Jurkat, Clone E6-1 (cell line): ENCODE measurements at places on chromosomes 1 and 21.

- DNase-seq = peak; percentile 12
Measured at GRCh38 chr21:15415541-15416261, 314.1 kb upstream of the USP25 start.

DNA sequence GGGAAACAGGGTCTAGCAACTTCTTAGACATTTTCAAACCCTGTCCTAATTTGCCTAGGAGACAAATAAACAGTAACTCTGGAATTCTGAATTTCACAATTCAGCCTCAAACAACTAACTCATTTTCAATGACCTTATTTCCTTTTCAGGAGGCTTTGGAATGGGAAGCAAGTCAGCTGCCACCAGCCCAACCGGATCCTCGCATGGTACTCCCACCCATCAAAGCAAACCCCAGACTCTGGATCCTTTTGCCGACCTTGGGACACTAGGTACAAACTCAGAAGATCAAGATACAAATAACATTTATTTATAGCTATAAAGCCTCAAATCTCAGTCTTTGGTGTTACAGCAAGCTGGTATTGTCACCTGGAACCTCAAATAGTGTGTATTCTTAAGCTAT, 18.9 kb upstream of the LEPR start:
- DNase-seq = no peak

DNA sequence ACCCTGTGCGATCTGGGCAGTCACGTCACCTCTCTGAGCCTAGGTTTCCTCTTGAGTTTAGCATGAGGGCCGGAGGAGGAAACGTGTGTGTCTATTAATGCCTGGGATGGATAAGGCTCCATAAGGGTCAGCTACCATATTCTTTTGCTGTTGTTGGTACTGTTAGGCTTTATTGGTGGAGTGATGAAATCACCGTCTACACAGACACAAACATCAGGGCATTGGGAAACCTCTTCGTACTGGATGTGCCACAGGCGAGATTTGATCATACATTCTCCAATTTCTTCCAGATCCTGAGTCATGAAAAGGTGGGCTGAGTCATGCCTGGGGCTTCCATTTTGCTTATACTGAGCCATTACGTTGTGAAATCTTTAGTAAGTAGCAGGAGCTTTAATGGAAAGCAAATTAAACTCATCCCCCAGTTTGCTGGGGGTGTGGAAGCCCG, 24.9 kb upstream of the GRHL3 start:
- DNase-seq = no peak

DNA sequence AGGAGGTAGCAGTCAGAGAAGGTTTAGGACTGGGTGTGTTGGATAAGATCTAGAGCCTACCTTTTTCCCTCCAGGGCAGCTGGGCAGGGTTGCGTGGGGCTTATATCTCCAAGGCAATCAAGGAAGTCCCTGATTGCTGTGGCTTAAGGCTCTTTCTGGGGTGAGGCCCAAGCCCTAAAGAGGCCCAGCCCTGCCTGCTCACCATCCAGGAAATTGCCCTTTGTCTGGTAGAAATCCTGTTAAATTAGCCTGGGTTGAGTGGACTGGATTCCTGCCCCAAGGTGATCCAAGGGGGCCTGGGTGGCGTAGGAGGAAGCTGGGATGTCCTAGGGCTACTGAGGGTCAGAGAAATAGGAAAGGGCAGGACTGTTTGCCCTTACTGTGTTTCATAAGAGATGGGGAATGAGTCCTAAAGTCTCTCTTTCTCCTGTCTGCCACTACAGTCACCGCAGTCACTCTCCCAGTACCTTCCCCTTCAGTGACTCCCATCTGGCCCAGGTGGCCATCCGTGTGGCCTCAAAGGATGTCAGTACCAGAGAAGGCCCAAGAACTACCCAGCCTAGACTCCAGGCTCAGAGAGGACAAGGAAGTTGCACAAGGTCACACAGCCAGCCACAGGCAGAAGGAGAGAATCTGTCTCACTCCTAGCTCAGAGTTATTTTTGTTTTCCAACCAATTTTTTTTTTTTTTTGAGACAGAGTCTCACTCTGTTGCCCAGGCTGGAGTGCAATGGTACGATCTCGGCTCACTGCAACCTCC, 25.8 kb downstream of the MFSD2A start:
- DNase-seq = no peak

DNA sequence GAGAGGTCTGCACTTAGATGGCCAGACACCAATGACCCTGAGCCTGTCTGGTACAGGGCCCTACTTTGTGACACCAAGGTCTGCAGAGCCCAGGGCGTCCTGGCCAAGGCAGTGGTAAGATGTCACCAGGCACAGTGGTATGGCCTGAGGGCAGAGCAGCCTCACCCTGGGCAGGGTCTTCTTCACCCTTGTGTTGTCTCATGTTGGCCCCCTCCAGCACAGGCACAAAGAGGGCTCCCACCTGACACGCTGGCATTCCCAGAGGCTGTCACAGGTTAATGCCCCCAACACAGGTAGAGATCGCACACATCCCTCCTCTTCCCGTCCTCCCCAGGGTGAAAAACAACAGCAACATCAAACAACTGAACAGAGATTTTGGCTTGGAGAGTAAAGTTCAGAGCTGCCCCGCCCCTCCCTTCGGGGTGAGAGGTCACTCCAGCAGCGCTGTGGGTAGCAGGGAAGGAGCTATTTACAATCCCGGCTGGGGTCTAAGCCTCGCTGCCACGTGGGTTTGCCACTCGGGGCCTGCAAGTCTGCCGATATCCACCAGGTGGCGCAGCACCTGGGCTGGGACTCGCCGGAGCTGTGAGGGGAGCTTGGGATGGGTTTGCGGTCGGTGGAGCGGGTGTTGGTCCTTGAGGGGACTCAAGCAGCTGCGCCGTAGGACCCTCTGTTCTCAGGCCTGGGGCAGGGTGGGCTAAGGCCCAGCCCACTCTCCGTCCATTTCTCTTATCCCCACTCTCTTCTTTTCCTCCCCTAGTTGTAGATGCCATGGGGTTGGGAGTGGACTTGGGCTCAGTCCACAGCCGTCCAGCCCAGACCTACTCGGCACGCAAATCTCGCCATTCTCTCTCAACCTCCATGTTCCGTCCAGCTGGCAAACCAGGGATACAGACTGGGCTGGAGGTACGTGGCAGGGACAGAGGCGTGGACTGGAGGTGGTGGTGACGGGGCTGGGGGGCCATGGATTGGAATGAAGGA, 12.7 kb downstream of the EFNA3 start:
- DNase-seq = peak; percentile 64

DNA sequence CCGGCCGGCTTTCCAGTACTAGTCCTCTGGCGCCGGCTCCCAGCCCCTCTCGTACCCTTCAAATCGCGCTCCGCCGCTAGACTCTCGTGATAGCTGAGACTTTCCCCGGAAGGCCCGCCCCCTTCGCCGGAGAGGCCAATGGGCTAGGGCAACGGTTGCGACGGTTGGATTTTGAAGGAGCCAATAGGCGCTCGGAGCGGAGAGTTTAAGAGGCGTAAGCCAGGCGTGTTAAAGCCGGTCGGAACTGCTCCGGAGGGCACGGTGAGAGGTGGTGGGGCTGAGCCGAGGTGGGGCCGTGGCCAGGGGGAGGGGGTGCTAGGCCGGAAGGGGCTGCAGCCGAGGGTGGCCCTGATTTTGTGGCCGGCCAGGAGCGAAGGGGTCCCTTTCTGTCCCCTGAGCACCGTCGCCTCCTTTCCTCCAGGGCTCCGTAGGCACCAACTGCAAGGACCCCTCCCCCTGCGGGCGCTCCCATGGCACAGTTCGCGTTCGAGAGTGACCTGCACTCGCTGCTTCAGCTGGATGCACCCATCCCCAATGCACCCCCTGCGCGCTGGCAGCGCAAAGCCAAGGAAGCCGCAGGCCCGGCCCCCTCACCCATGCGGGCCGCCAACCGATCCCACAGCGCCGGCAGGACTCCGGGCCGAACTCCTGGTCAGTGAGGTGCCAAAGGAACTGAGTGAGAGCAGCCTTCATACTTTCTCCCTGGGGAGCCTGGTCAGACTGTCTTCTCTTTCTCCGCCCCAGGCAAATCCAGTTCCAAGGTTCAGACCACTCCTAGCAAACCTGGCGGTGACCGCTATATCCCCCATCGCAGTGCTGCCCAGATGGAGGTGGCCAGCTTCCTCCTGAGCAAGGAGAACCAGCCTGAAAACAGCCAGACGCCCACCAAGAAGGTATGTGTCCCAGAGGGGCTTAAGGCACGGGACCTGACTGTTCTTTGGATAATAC, at the start of gene CDC20:
Gene CDC20, plus strand, starts transcription at position 236 of the 948 bp plus-strand sequence. Its CDS starts 235 bp downstream, at position 471.
- DNase-seq = peak; percentile 96

- DNase-seq = no peak
Measured at GRCh38 chr1:234985516-234986294, 142.9 kb downstream of the TOMM20 start.

DNA sequence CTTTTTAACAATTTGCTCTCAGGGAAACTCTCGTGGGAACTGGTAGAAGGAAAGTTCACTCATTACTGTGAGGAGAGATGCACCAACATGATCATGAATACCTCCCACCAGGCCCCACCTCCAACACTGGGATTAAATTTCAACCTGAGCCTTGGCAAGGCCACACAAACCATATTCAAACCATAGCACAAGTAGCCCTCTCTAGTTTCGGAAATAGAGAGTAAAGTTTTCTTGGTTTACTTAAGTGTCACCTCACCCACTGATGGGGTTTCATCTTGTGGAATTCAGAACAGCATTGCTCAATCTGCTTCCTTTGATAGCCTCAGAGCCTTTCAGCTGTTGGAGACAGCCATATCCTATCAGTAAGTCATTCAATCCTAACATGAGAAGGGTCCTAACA, 25.5 kb upstream of the CCSAP start:
- DNase-seq = no peak

DNA sequence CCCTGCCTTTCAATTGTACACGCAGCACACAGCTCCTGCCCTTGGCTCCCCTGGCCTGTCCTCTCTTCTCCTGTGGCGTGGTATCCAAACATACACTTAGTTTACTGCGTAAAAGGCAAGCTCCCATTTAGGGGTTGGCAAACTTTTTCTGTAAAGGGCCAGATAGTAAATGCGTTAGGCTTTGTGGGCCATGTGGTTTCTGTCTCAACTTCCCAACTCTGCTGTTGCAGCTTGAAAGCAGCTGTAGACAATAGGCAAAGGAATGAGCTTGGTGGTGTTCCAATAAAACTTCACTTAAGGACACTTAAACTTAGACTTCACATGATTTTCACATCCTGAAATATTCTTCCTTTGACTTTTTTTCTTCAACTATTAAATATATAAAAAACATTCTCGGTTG, 63.3 kb downstream of the RHOU start:
- peak; percentile 79 for DNase-seq

DNA sequence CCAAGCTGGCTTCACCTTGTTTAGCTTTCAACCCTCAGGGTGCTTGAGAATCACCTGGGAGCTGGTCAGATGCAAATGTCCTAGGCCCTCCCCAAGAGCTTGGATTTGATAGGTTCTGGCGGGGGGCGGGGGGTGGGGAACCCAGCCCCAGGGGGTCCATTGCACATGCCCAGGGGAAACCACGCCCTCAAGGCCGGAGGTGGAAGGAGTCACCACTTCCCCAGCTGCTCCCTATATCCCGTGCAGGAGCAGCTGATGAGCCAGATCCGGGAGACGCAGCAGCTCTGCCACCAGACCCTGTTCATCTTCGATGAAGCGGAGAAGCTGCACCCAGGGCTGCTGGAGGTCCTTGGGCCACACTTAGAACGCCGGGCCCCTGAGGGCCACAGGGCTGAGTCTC, 5.8 kb downstream of the TOR3A start:
- DNase-seq = no peak

- no peak for DNase-seq
Measured at GRCh38 chr1:221488550-221488949, 253.3 kb downstream of the DUSP10 start.

GRCh38 chr1:218751208-218751948, 406.2 kb downstream of the TGFB2 start:
- no peak for DNase-seq

- no peak for DNase-seq
Measured at GRCh38 chr1:35622510-35623178, 18.7 kb downstream of the PSMB2 start.

DNA sequence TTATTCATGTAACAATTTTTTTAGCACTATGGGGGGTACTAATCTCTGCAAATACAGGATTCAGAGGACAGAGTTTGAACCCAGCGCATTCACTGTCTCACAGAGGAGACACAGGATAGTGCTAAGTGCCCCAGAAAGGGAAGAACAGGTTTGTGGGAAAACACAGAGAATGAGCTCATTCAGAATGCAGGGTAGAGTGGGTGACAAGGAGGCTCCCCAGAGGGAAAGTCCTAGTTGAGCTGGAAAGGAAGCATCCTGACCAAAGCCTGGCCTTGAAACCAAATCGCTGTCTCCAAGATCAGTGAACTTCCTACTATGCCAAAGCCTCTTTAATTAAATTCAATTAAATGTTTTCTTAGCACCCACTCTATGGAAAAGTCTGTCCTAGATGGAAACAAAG, 19.0 kb upstream of the RGS2 start:
- no peak for DNase-seq

DNA sequence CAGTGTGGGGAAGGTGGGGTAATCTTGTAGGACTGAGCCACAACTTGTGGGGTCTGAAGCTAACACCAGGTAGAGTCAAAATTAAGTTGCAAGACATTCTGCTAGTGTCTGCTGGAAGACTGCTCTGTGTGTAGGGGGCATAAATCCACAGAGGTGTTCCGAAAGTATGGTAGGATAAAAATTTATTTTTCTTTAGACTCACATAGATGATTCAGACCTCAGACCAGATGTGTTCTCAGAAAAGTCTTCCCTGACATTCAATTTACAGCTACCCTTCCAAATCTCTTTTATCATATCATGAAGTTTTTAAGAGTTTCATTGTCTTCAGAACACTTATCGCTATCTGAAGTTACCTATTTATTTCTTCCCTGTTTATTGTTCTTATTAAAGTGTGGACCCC, 21.3 kb downstream of the DUSP10 start:
- no peak for DNase-seq

DNA sequence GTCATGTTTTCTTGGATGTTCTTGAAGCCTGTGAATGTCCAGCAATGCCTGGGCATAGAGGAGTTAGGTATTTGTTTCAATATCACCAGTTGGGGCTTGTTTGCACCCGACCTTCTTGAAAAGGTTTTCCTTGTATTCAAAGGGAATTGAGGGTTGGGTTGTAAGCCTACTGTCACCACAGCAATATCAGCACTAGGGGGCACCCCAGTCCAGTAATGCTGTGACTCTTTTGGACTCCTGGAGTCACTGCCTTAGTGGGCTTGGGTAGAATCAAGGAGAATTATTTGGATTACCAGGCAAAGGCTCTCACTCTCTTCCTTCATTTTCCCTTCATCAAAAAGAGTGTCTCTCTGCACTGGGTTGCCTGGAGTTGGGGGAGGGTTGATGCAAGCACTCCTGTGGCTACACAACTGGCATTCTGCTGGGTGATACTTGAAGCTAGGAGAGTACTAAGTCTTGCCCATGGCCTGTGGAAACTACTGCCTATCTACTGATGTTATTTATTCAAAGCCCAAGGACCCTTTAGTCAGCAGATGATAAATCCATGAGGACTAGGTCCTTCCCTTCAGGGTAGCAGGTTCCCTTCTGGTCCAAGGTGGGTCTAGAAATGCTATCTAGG, 34.5 kb downstream of the OR10R2 start:
- no peak for DNase-seq
